CD4-positive, alpha-beta T cell (primary cell): ENCODE measurements at places on chromosomes 4 and X.

DNA sequence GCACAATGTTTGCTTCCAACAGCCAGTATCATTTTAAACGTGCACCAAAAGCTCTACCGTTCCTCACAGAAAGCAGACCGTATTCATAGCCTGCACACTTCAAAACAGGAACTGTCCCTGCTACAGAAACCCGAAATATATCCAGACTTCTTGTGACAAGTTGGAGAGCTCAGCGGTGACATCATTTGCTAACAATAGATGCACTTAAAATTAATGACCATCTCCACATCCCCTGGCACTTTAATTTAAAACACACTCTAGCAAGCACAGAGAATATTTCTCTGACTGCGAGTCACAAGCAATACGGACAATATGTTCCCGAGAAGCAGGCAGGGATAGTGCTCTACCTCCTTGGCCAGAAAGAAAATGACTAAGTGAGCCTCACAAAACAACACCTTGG lies 2.5 kb downstream of the NYX start:
- DNase-seq, result no peak

GRCh38 chr4:3393171-3393570 lies 48.6 kb upstream of the HGFAC start:
- no peak for DNase-seq

GRCh38 chrX:134821901-134822300 lies 163.6 kb upstream of the PLAC1 start:
- no peak for DNase-seq

GRCh38 chrX:17788956-17789562 lies 51.8 kb downstream of the SCML1 start:
- no peak for DNase-seq

GRCh38 chr4:69601065-69601464 lies 38.4 kb downstream of the UGT2A2 start:
- DNase-seq, result no peak

DNA sequence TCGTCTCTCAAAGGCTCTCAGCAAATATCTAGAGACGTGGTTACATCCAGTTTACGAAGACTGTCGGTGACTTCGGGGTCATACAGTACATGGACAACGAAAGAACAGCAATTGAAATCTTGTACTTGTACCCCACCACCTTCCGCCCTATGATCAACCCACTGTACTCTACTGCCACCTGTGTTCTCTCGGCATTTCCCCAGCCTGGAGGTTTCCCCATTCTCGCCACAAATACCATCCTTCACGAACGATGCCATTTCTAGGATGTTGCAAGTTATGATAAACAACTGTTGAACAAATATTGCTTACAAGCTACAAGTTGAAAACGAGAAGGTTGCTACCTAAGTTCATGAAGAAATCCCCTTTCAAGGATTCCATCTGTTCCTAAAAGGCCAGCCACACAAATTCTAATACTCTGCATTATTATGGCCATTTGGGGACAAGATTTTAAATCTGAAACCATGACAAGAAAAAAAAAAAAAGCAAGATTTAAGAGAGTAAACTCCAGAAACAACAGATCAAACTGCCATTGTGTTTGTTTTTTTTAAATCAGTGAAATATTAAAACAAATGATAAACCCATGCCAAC lies 1.6 kb downstream of the APBB2 start:
- no peak for DNase-seq

GRCh38 chrX:65758505-65758904 lies 91.1 kb downstream of the MSN start:
- DNase-seq, result no peak

DNA sequence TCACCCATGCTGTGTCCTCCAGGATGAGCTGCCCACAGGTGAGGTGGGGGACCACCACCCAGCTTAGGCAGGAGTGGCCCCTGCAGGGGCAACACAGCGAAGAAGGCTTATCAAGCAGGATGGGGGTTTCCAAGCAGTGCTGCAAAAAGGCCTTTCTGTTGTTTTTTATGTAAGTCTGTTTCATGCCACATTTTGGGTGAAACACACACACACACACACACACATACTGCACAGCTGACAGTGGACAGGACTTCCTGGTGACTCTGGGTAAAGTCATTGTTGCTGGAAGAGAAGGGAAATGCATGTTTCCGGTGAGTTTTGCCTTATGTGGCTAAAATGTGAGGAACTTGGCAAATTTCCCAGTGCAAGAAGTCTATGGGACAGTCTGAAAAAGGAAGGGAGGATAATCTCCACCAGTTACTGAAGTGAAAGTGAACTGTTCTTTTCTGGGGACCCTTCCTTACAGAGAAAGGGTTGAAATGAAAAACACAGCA lies 119.2 kb downstream of the IRF2 start:
- DNase-seq, result no peak

DNA sequence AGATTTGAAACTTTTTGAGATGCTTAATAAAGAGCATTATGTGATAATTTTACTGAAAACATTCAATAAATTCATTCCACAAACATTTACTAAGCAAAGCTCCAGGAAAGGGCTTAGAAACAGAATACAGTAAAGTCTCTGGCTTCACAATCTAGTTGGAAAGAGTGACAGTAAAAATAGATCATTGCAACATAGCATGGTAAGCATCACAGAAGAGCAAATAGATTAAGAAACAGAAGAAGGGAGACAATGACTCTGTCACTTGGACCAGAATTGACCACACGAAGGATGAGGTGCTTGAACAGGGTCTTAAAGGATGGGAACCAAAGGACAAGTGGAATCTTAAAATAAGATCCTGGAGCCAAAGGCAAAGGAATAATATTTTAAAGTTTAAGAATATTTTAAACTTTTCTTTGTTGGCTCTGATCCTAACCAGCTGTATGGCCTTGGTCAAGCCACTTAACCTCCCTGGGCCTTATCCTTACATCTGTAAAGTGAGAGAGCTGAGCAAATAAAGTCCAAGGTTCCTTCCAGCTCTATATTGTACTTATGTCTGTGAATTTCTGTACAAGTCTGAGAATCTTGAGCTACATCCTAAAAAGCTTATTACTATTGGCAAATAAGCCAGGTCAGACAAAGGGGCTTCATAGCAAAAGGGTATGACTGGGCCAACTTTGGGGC lies 33.9 kb downstream of the SEC24D start:
- no peak for DNase-seq

- DNase-seq, result no peak
Observed at GRCh38 chrX:25755194-25755593, 382.9 kb upstream of the MAGEB18 start.

GRCh38 chr4:102441978-102442911 lies 58.9 kb upstream of the NFKB1 start:
- no peak for DNase-seq
